Small intestine (tissue), 16 donors: ENCODE measurements at places on chromosomes 11 and 22.

DNA sequence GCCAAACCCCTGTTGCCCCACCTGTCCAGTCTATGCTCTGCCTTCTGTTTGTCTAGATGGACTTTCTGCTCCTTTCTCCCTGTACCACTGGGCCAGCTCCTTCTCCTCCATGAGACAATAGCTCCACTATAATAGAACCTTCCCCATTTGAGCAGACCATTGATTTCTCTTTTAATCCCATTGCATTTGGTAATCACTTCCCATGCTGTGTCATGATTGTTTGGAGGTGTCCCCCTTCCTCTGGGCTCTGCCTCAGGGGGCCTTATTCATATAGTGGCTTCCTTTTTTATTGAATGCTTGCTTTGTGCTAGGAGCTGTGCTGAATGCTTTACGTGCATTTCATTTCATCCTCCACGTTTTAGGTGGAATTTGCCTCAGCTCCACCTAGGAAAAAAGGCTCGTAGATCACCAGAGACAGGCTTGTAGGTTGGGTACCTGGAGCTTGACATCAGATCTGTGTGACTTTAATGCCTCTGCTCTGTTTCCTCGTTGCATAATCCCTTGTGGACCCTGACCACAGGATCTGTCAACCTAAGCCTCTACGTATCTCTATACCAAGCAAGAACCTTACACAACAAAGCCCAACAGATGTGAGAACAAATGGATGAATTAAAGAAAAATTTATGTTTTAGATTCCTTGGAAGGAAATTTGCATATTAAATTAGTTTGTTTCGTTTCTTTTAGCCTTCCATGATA, 106.2 kb upstream of the RASSF10 start:
- peak; percentile 59 for DNase-seq

DNA sequence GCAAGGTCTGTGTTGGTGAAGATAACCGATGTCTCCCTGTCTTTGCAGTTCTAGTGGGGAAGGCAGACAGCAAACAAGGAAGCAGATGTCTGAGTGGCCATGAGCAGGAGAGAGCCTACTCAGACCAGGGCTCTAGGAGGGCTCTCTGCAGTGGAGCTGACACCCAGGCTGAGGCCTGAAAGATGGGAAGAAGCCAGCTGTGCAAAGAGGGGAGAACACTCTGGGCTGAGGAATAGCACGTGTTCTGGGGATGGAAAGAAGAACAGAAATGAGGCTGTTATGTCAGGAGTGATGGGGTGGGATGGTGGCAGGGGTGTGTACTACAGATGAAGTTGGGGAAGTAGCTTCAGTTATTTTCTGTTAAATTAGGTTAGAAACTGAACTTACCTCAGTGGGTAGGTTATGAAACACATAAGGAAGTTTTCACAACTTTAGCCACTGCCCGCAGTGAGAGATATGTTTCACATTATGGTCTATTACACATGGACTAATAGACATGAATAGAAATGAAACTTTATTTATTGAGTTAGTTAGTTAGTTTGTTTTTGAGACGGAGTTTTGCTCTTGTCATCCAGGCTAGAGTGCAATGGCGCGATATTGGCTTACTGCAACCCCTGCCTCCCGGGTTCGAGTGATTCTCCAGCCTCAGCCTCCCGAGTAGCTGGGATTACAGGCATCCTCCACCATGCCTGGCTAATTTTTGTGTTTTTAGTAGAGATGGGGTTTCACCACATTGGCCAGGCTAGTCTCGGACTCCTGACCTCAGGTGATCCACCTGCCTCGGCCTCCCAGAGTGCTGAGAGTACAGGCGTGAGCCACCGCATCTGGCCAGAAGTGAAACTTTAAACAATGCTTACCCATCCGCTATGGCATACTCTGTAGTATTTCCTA, 7.8 kb downstream of the DCPS start:
- no peak for DNase-seq

GRCh38 chr11:76096552-76096951, 109.8 kb downstream of the WNT11 start:
- DNase-seq: no peak

DNA sequence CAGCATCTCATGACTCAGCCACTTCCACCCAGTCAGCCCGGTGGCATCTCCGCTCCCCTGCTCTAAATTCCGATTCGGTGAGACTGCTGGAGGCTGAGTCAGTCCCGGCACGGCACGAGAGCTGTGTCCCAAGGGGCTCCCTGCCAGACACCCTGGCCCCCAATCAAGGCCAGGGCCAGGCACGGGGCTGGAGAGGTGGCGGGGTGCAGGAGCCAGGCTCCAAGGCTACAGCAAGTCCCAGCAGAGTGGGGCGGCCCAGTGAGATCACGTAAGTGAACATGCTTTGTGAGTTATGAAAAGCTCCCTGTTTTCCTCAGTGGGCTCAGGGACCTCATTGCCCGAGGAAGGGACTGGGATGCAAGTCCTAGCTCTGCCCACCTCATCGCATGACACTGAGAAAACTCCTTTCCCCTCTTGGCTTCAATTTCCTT, 3.0 kb downstream of the C11orf68 start:
- no peak for DNase-seq

DNA sequence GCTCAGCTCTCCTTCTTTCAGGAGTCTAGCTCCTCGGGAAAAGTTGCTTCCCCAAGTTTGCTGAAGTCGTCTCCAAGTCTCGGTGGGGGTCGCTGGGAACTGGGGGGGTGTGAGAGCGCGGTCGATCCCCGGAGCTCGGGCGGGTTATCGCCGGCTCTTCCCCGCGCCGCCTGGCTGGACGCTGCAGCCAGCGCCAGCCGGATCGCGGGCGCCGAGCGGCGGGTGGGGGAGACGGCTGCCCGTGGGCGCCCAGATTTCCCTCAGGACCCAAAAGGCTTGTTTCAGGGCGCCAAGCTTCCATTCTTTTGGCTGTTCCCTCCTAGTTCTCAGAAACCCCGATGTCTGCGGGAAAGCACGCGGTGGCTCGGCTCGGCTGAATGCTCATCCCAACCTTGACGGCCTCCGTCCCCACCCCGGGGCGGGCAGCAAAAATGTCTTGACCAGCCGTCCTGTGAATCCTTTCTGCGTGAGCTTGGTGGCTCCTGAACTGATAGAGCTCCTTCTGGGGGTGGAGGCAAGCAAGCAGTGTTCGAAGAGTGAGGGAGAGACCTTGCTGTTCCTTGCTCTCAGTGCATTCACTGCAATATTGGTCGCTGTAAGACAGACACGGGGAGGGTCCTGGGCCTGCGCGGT, 1.7 kb downstream of the ZBTB16 start:
- peak; percentile 39 for DNase-seq

DNA sequence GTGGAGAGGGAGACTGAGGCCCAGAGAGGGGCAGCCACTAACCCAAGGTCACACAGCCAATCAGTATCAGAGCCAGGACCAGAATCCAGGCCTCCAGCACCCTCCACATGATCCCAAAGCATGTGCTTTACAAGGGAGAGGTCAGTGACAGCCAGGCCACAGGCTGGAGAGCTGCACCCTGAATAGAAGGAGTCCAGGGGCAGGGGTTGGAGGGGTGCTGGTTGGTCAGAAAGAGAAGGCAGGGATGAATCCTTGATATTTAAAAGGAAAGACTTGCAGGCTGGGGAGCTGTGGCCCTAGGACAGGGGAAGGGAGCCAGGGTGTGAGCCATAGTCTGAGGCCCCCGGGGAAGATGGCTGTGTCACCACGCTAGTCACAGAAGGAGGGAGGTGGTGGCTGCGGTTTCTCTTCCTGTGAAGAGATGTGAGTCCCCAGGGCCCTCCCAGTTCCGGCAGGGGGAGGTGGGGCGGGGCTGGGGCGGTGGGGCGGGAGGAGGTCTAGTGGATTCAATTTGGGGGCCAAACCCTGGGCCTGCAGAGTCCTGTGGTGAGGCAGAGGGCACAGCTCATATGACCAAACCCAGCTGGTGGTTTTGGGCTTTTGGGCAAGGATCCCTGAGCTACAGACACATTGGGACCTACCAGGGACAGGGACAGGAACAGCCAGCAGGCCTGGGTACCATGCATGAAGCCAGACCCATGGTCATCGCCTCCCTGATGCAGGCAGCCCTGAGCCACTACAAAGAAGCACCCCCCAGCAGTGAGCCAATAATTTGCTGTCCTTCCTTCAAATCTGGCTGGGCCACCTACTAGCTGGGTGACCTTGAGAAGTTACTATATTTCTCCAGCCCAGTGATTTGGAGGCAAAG, 14.0 kb downstream of the RAC2 start:
- peak; percentile 66 for DNase-seq

GRCh38 chr22:50260801-50261614, 475 bp downstream of the MAPK12 start:
- DNase-seq: peak; percentile 69

DNA sequence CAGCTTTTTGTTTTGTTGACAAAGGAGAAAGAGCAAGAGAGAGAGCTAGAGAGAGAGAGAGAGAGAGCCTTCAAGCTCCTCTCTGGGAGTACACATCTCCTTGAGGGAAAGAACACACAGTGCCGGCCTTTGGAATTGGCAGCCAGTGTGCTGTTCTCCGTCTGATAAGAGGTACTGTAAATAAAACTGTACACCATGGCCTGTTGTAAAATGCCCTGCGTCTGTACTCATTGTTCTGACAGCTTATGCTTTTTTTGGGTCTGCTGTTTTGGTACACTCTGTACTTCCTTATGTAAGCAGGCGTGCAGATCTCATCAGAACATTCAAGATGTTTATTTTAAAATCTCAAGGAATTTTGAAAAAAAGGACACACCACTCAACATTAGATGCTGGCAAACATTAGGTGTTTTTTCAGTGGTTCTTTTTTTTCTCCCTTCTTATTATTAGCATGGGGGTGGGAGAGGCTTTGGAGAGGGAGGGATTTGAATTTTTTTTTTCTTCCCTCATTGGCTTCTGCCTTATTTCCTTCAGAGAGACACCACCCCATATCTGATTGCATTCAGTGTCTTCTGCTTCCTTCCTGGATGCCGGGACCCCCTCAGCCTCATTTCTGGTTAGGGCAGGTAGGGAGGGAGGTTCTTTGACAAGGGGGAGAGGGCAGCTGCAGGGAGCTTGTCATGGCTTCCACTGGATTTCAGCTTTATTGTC, 116.8 kb upstream of the NNMT start:
- DNase-seq: peak; percentile 99

GRCh38 chr11:45409587-45409986, 123.4 kb upstream of the SYT13 start:
- no peak for DNase-seq

- peak; percentile 94 for DNase-seq
Measured at GRCh38 chr11:7605186-7605943, 67.9 kb downstream of the CYB5R2 start.

DNA sequence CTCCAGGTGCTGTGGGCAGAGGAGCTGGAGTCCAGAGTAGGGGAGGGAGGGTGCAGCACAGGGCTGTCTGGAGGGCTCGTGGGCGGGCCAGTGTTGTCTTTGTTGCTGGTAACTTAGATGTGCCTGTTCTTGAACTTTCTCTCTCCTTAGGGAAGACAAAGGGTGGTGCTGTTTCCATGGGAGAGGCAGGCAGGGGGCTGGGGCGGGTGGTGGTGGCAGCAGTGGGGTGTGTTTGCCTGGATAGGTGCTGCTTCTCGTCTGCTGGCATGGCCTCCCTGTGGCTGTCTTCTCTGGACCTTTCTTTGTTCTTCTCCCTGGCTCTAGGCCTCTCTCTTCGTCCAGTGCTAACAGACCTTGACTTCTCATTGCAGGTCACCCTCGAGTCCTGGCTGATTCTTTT, 8.5 kb downstream of the SIDT2 start:
- DNase-seq: no peak

- no peak for DNase-seq
Measured at GRCh38 chr11:118213201-118213600, 11.6 kb downstream of the JAML start.

- no peak for DNase-seq
Measured at GRCh38 chr22:30885001-30885366, 83.6 kb downstream of the MORC2 start.

DNA sequence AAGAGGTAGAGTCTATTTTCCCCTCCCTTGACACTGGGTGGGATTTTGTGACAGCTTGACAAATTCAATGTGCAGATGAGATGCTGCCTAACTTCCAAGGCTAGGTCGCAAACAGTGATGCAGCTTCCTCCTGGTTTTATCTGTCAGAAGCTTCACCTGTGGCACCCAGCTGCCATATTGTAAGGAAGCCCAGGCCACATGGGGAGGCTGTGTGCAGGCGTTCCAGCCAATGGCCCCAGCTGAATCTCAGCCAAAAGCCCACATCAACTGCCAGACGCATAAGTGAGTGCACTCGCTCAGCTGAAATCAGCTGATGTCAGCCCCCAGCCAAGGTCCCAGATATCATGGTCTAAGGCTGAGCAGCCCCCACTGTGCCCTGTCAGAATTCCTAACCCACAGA, 24.8 kb upstream of the LINC01488 start:
- no peak for DNase-seq

DNA sequence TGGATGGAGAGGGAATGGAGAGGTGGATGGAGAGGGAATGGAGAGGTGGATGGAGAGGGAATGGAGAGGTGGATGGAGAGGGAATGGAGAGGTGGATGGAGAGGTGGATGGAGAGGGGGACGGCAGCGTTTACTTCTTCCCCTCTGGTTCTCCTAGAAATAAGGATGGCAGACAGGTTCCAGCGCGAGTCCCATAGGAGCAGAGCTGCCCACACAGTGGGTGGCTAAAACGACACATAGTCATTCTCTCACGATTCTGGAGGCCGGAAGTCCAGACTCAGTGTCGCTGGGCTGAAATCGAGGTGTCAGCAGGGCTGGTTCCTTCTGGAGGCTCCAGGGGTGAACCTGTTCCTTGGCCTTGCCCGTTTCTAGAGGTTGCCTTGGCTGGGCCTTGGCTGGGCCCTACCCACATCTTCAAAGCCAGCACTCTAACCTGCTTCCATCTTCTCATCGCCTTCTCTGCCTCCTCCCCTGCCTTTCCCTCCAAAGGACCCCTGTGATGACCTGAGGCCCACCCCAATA, 12.7 kb upstream of the CTSD start:
- no peak for DNase-seq

DNA sequence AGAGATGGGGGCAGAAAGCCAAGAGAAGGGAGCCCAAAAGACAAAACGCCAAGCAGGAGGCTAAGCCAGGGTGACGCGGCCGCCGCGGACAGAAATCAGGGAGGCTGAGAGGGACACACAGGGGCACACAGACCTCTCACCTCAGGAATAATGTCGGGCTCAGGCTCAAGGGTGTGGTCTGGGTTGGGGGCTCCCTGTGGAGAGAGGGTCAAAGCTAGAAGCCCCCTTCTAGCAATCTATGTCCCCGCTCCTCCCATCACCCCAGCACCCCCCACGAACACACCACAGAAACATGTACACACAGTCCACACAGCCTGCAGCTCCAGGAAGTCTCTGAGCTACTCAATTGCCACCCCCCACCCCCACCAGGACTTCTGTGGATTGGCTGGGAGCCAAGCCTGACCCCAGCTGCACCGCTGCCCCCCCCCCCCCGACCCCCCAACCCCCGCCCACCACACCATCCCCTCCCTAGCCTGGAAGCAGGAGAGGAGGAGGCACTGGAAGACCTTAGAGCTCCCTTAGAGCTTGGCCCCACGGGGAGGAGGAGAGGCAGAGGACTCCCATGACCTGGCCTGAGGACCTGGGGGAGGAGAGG, 6.9 kb downstream of the BCL9L start:
- peak; percentile 45 for DNase-seq
